Stimulated activated CD4-positive, alpha-beta T cell treated with anti-CD3 and anti-CD28 coated beads, Interleukin-1b, Interleukin-23, amount 100 ng/mL, for 4 hours (primary cell): ENCODE measurements at places on chromosomes 4 and X.

- no peak for DNase-seq
Measured at GRCh38 chr4:91729851-91730250, 573.9 kb upstream of the GRID2 start.

DNA sequence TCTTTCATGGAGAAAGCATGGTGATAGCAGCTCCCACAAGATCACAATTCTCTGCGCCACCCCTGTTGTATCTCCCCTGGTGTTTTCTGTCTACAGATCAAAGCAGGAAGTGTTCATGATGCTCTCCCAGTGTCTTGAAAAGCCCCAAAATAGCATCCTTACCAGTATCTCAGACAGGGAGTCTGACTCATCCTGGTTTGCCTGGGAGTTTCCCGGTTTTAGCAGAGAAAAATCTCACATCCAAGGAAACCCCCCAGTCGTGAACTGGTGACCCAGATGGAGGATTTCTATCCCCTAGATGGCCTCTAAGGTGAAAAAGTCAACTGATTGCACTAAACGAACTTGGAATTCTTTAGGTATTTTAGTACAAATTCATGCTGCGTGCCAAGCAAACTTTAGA is 64.3 kb upstream of the NR0B1 start:
- DNase-seq, result no peak

GRCh38 chr4:149746276-149746675 is 69.4 kb downstream of the IQCM start:
- no peak for DNase-seq

GRCh38 chrX:7771788-7772438 is 71.1 kb upstream of the VCX start:
- DNase-seq, result no peak

DNA sequence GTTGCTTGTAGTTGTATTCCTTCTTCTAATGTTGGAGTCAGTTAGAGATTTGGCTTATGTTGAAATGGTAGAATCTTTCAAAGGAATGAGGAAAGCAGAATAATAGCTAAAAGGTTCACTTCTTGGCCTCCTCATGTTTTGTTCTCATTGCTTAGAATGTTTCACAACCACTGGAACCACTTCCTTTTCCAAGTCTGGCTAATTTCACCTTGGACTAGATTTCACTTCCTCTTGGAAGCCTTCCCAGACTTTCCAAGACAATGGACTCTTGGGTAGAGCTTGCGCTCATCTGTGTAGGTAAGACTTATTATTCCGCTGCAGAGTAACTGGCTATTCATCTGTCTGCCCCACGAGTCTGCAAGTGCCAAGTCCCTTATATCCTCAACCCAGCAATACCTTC is 8.3 kb downstream of the SPATA18 start:
- no peak for DNase-seq

DNA sequence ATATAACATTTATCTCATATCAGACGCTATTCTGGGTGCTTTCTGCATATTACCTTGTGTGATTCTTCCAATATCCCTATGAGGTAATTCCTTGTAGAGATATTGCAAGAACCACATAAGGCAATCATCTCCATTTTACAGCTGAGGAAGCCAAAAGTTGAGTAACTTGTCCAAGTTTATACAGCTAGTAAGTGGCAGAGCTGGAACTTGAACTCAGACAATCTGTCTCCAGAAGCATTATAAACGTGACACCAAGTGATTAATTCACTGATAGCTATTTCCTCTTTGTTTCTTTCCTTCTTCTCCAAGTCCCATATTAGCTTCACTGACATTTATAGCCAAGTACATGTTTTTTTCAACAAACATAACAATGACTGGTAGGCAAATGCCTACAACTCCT is 7.3 kb downstream of the EMCN start:
- DNase-seq, result no peak

DNA sequence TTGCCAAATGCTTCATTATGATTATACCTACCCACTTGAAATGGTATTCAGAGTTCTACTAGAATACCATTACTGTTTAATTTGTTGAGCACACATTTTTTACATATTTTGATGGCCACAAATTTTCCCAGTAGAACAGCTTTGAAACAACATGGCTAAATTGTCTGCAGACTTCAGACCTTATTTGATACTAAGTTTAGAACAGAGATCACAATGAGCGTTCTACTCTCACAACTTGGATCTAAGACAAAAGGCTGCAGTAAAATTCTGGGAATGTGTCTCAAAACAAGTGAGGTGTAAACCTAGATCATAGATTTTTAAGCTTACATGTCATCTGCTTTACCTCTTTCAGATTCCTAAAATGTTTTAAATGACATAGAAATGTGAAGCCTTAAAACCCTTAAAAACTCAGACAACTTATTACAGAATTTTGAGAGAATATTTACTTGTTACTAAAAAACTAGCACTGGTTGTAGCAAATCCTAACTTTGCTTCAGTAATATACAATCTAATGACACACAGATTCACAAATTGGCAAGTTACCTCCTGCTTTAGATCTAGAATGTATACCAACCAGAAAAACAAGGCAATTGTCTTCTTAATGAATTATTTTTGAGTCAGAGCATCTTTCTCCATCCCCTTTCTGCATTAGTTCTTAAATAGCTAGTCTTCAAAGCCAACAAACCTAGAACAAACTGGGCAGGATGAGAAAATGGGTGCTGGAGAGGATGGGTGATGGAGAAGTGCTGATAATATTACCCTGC is 243.3 kb downstream of the SLC7A11 start:
- DNase-seq, result no peak

DNA sequence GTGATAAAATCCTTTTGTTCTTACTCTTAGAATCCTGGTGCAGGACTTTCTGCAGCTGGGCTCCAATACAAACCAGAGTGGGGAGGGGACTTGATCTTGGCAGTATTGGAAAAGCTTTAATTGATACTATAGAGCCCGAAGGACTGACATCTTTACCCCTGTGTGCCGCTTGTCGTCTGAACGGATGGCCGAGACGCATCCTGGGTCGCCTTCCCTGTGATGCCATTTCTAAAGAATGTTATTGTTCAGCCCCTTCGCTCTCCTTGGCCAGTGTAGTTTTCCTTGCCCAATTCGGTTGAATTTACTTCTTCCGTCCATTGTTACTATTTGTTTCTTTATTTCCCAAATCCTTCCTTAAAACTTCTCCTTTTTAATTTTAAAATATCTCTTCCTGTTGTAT is 80.9 kb downstream of the CLDN34 start:
- DNase-seq, result no peak

DNA sequence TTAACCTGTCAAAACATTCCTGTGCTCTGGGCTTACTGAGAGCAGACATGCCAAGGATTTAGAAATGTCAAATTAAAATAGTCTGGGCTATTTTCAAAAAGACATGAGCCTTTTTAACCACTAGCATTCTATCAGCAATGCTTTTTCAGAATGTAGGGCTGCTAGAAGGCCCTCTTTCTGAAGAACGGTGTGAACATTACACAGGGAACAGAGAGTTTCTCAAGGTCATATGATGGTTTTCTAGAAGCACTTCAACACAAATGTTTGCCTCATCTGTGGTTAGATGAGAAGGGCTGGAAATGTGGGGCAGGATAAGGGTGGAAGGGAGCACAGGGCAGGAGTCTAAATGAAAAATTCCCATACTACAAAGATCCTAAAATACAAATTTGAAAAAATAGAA is 39.3 kb downstream of the GRIA3 start:
- no peak for DNase-seq

GRCh38 chrX:19555683-19556082 is 40.4 kb upstream of the MAP3K15 start:
- no peak for DNase-seq

GRCh38 chr4:113446019-113446418 is 315.5 kb downstream of the CAMK2D start:
- no peak for DNase-seq

DNA sequence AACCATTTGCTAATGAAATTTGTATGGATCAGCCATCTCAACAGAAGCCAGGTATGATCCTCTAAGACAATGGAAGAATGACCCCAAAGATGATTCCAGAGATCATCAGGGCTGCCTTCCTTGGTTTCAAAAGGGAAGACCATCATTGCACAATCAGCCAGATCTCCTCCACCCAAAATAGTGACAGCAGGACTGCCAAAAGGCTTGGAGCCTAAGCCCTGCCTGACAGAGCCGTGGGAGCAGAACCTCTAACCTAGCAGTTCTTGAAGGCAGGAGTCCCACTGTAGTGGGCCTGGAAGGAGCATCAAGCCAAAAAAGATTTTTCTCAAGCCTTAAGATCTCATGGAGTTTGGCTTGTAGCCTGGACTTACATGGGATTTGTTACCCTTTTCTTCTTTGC is 226.0 kb downstream of the RASL11B start:
- no peak for DNase-seq

- no peak for DNase-seq
Measured at GRCh38 chr4:186264660-186265059, 1.3 kb upstream of the F11 start.

DNA sequence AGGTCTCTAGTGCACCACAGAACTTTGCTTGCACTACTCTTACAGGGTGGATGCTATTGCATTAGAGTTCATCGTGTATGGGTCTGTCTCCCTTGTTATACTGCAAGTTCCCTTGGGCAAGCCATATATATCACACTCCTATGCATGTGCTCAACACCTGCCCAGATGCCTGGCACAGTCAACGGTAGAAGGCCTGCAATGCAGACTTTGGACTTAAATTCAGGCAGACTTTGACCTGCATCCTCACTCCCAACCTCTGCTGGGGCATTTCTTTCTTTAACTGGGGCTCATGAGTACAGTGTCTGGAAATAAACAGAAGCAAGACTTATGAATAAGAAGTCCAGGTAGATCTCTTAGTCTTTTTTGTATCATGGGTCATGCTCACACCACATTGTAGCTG is 148.2 kb downstream of the LDB2 start:
- DNase-seq, result no peak

DNA sequence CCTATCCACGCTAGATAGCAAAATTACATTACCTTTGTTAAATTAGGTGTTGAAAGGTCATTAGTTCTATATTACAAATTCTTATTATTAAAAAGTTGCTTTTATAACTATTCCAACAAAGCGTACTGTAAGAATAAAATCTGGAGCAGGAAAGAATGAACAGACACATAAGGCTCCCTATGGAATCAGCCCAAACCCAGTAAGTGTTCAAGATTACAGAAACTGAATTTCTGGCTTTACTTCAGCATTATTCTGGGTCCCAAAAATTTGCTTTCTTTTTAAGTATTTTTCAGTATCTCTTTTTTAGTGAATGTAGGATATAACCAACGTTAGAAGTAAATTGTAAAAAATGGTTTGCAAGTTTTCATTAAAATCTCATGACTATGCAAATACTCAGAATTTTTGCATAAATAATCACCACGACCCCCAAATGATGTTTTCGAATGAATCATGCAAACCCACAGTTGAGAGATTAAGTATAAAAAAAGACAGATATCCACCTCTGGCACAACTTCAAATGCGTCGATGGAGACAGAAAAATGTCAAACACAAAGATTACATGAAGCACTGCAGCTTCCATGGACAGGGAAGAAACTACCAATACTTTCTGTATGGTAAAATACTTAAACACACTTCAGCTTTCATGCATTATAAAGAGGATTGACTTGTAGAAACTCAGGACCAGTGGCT is 238.5 kb downstream of the RASL11B start:
- no peak for DNase-seq

DNA sequence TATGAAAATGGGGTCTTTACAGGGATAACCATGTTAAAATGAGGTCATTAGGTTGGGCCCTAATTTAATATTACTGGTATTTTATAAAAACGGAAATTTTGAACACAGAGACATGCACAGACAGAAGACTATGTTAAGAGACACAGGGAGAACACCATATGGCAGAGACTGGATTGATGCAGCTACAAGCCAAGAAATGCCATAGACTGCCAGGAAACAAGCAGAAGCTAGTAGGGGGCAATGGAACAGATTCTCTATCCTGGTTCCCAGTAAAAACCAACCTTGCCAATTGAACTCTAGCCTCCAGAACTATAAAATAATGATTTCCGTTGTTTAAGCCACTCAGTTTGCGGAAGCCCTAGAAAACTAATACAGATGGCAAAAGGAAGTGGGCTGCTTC is 6.6 kb upstream of the GUF1 start:
- DNase-seq, result no peak

DNA sequence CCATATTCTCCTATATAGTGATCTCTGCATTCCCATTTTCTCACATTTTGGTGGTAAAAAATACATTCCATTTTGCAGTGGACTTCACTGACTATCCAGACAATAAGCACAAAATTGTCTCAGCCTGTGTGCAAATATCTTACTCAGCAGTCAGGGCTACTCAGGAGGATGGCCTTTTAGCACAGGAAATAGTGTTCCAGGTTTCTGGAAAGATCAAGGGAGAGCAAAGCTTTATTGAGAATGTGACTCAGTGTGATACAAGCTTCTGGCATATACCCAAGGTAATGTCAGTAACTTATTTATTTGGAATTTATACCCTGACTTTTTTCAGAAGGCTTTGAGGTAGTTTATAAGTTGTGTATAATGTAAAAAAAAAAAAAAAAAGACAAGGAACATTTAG is 233.4 kb downstream of the TEX13A start:
- DNase-seq, result no peak

DNA sequence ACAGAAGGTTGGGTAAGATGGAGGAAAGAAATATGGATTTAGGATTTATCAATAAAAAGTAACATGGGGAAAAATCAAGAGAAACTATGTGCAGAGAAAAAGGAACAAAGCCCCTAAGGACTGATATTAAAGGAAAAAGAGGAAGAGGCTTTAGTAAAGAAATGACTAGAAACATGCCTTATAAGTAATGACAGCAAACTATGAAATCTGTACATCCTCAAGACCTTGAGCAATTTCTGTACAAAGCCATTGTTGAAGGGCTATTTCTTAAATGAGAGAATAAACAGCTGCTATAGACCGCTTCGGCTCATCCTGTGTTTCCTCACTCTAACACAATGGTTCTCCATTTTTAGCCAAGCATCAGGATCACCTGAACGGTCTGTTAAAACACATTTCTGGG is 180.3 kb upstream of the ATOH1 start:
- no peak for DNase-seq

DNA sequence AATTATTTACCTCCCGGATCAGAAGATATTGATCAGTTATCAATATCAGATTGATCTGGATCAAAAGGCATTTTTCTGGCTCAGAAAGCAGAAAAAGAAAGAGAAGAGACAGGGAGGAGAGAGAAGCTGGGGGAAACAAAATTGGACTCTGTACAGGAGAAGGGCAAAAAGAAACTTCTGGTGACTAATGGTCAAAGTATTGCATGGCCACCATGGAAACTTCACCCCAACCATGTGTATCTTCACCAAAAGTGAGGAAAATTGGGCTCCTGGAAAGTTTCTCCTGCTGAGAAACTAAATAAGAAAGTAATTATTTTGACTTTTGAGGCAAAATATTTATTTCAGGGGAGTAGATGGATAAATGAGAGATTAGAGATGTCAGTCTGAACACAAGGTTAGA is 33.9 kb downstream of the RNF150 start:
- no peak for DNase-seq

- DNase-seq, result no peak
Measured at GRCh38 chr4:62644372-62644771, 1444.2 kb downstream of the ADGRL3 start.

DNA sequence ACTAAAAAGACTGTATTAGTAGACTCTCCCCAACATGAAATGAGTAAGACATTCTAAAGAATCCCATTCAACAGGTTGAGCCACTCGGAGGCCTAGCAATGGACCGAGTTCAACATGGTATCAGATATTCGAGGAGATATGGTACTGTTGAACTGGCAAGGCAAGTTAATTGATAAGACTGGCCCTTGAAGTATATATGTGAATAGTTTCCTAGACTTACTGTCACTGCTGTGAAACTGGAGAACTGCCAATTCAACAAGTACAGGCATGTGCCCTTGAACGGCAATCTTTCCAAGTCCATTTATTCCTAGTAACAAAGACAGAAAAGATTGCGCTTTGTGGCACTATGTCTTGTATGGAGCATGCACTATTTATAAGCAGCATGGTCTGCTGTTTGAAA is 24.4 kb downstream of the FAT1 start:
- DNase-seq, result no peak
